ENCODE measurements at places on chromosomes 4 and X.

DNA sequence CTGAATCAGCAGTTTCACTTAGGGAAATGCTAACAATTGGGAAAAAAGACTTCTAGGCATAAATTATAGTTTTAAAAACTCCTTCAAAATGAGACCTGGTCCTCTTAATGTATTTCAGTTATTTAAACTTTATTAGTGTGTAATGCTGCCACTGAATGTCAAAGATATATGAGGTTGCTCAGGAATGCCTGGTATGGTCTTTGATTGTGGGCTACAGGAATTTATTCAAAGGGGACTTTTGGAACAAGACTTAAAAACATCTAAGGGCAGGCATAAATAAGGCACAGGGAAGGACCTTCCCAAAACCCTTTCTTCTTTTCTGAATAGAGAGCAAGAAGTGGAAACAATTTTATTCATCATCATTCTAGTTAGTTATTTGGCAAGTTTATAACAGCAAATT lies 439.1 kb downstream of the TLL1 start:
- DNase-seq = no peak

DNA sequence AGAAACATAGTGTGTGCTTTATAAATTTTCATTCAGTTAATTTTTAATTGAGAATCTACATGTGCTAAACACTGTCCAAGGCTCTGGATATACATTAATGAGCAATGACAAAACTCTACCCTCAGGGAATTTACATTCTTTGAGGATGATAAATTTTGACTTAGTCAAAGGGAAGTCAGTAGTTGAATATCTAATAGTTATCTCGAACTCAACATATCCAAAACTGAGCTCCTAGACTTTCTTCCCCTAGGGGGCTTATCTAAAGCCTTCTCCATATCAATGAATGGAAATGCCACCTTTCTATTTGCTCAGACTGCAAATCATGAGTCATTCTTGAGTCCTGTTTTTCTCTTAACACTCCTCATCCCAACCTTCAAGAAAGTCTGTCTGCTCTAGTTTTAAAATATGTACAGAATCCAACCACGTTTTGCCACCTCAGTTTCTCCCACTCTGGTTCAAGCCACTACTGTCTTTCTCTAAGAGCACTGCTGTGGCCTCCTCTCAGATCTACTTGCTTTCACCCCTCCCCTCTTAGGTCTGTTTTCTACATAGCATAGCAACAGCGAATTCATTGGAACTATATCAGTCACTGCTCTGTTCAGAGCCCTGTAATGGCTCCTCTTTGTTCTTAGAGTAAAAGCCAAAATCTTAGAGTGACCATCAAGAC lies 9.5 kb downstream of the PARM1 start:
- DNase-seq = no peak

GRCh38 chr4:186857793-186858192 lies 134.1 kb upstream of the FAT1 start:
- DNase-seq = no peak

DNA sequence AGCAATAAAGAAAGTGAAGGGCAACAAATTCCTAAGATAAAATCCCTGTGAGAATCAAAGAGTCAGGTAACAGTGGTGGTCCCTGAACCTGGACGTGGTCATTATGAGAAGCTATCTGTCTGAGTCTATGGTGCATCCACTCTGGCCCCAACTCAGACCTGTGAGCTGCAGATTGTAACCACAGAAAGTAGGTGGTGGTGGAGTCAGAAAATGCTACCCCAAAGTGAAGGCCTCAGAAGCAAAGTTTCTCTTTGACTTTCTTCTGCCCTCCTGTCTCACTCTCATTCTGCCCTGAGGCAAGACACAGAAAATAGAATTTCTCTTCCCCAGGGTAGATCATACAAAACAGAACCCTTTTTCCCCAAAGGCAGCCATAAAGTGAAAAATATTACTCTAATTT lies 84.1 kb upstream of the NEIL3 start:
- DNase-seq = no peak

- no peak for DNase-seq
These were observed 454.6 kb downstream of the MAGEB5 start for GRCh38 chrX:26670521-26670920.

Data from lung (tissue), 17 donors.